Activated CD8-positive, alpha-beta T cell treated with anti-CD3 and anti-CD28 coated beads for 36 hours (primary cell): ENCODE measurements at places on chromosomes 5 and 9.

DNA sequence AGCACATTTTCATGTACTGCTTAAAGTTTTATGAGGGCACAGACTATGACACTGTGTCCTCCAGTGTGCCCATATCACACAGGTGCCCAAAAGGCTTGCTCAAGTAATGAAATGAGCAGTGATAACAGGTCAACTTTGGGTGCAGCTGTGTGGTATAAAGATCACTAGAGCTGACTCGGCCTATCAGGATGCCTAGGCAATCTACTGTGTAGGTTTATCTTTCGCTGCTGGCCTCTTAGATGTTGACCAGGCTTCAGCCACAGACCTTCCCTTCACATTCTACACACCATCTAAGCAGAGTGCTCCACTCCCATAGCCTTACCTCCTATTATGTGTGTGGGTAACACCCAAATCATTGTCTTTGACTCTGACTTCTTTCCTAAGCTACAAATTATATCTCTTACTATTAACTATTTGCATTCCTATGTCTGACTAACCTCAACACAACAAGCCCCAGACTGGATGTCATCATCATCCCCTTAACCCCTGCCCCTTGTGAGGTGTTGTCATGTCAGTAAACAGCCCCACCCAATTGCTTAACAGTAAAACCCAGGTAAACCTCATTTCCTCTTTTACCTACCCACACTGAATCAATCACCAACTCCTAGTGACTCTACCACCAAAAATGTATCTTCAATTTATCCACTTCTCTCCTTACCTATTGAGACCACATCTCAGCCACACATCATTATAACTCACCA is 2.5 kb downstream of the SREK1IP1 start:
- no peak for DNase-seq

GRCh38 chr9:22175972-22176545 is 167.0 kb upstream of the CDKN2B start:
- DNase-seq: no peak

GRCh38 chr5:95850391-95850894 is 27.9 kb upstream of the GLRX start:
- no peak for DNase-seq

DNA sequence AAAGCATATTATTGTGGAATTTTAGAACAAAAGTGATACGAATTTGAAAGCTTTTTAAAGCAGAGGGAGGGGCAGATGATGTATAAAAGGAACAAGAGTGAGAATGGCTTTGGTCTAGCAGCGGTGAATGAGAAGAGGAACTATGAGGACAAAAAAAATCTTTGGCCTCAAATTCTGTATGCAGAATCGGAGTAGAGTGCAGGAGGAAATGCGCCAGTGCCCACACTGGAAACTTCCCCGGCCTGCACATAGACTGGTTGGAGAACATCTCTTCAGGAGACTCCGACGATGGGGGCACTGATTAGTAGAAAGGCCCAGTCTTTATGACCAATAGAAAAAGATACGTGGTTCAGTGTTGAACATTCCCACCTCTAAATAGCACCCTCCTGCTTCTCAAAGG is 51.3 kb downstream of the SLC46A2 start:
- DNase-seq: no peak
